ENCODE measurements at places on chromosomes 3 and 15.
A peak's percentile ranks its signal among the peaks of the same experiment; 100 is the strongest.

GRCh38 chr3:128991355-128991895 lies 2.5 kb downstream of the CFAP92 start:
- no peak for DNase-seq

DNA sequence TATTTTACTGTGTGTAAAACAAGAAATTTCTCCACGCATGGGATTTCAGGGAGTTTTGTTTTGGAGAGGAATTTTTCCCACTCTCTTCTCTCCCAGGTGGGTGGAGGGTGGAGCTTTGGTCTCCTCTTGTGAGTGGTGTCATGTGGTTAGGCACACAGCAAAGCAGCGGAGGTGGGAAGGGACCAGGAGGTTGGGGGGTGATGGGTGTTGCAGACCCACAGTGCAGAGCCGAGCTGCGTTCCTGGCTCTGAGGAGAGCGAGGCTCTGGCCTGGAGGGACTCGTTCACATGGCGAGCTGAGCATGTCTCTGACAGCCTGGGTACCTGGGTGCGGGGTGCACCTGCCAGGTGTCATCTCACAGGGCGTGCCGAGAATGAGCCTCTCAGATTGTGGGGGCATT lies 87.8 kb downstream of the RYR3 start:
- no peak for DNase-seq

DNA sequence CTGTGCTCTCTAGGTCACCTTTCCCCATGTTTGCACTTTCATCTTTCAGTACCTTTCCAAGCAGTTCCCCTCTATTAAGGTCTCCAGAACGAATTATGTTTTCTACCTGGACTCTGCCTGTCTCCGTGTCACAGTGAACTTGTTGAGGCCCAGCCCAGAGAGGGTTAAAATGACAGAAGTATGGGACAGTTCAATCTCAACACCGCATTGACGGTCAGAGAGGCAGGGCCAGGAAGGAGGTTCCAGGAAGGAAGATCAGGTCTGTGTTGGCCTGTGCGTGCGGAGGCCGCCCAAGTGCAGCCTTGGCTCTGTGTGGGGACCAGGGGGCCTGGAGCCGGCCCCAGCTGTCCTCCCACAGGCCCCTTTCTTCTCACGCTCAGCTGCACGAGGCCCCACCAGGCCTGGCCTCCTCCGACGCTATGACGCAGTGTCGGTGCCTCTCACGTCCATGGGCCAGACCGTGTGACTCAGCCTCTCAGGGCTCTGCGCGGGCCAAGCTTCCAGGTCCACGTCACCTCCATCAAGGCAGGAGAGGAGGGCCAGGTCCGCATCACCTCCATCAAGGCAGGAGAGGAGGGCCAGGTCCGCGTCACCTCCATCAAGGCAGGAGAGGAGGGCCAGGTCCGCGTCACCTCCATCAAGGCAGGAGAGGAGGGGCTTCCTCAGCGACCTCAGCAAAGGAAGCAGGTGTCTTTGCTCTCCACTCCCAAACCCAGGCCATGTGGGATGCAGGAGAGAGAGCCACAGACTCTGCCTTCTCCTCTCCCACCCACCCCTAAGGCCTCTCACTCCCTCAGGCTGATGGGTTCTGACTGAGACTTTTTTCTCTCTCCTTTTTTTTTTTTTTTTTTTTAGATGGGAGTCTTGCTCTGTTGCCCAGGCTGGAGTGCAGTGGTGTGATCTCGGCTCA lies 83.1 kb downstream of the CPN2 start:
- DNase-seq = no peak

DNA sequence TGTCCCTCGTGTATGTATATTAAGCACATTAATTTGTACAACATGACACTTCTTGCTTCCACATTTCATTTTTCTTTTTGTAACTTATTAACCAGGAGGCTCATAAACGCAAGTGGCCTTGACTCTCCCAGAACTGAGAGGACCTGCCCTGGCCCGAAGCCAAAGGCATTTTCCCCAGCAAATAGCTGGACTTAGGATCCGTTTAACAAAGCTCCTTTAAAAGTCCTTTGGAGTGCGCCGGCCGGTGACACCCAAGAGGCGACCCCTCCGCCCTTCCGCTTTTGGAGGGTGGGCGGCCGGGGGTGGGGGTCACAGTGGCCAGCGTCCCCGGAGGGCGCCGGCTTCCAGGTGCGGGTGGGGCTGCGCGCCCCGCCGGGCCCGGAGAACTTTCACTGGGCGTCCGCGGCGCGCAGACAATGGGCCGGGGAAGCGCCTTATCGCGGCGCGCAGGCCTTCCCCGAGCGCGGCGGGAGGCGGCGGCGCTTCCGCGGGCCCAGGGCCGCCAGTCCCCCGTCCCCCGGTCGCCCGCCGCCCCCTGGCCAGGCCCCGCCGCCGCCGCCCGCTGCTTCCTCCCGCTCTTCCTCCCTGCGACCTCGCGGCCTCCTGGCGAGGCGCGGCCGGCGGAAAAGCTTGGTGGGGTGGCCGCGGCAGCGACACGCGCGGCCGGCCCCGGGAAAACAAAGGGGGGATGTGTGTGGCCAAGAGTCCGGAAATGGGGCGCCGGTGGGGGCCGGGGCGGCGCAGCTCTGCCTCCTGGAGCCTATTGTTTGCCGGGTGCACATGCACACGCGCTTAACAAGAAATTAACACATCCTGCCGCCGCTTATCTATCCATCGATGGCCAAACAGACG lies 613.4 kb downstream of the MCTP2 start:
- peak; percentile 8 for DNase-seq

DNA sequence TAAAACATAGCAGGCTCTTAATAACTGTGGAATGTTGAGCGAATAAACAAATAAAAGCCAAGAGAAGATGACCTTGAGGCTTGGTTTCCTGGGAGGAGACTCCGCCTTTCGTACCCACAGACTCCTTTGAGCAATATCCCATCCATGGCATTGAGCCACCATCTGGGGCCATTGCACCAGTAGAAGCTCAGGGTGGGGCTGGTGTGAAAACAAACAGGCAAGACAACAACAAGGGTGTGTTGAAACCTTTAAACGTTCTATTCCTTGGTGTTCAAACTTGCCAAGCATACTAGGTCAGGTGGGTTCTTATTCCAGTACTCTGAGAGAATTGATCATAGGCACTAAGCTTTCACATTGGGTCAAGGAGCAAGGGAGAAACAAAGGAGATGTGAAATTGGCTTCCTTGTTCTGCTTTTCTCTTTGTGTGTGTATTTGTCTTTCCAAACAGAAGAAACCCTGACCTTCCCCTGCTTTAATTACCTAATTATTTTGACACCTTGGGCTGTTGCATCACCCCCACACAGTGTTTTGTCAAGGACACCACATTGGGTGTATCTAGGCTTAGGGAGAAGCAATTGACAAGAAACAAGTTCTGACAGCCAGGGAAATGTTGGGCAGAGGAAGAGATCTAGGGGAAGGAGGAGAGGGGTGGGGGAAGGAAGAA lies 105.1 kb upstream of the BCL6 start:
- DNase-seq = no peak

- no peak for DNase-seq
Observed at GRCh38 chr3:188439080-188439479, 285.1 kb downstream of the LPP start.

- no peak for DNase-seq
Observed at GRCh38 chr15:37124331-37124730, 24.0 kb upstream of the MEIS2 start.

DNA sequence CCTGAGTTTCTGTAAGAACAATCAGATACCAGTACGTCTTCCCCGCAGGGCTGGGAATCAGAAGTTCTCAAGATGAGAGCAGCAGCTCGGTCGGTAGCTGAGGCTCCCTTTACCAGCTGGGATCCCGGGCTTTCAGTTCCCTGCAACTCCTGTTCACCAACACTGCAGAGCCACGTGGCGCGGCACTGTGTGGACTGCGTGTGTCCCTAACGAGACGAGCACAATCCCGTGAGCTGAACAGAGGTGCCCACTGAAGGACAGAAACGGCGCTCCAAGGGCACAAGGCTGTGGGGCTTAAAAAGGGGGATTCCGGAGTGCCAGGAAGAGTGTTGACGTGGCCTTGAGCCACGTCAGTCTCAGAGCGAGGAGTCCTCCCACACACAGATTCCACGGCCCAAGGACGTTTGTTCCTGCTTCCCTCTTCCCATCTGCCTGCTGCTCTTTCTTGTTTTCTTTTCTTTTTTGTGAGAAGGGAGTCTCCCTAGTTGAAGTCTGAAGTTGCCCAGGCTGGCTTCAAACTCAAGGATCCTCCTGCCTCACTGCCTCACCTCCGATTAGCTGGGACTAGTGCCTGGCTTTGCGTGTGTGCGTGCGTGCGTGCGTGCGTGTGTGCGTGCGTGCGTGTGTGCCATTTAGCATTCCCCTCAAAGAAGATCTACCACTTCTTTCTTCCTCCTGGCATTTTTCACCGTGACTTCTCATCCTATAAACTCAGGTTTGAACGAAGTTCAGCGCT lies 37.1 kb upstream of the RPL35A start:
- DNase-seq = no peak

- DNase-seq = no peak
Observed at GRCh38 chr3:46947981-46948791, 28.4 kb downstream of the CCDC12 start.

GRCh38 chr3:148074946-148075345 lies 622.8 kb upstream of the AGTR1 start:
- DNase-seq = peak; percentile 5

DNA sequence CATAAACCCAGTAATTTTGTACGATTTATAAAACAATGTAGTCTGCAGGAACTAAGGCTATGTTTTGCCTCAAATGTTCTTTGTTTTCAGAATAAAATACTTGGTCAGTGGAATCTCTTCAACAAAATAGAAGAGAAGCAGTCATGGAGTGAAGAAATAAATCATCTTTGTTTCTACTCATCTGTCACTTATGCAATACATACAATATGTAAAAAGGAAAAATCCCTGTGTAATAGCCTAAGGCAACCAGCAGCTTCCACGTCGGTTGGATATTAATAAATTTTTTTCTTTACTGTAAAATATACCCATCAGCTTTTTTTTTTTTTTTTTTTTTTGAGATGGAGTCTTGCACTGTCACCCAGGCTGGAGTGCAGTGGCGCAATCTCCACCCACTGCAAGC lies 5.2 kb upstream of the WDR5B start:
- DNase-seq = no peak

- no peak for DNase-seq
Observed at GRCh38 chr3:62332835-62333244, 40.5 kb downstream of the FEZF2 start.

DNA sequence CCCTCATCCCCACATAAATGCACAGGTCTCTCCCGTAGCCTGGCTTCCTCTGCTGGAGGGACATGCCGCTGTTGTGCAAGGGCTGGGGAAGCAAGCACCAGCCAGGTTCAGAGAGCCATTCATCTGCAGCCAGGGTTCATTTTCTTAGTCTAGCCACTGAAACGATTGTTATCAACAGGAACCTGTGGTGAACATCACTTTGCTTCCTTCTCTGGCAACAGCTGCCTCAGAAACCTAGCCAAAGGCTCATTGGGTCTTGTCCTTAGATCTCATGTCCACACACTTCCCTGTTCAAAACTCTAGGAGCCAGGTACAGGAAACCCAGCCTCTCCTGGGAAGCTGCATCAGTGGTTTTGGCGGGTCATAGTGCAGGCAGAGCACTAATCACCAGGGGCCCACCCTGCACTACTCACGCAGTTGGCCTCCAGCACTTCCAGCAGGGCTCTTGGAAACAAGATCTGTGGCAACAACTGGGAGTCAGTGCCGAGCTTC lies 47.0 kb downstream of the OXNAD1 start:
- DNase-seq = no peak

DNA sequence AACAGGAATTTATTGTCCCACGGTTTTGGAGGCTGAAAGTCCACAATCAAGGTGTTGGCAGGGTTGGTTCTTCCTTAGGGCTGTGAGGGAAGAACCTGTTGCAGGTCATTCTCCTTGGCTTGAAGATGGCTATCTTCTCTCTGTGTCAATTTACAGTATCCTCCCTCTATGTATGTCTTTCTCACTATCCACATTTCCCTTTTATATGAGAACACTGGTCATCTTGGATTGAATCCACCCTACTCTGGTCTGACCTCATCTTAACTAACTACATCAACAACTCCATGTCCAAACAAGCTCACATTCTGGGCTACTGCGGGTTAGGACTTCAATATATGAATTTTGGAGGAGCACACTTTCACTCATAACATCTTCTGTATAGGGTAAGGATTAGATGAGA lies 61.9 kb downstream of the CLDN1 start:
- DNase-seq = no peak

DNA sequence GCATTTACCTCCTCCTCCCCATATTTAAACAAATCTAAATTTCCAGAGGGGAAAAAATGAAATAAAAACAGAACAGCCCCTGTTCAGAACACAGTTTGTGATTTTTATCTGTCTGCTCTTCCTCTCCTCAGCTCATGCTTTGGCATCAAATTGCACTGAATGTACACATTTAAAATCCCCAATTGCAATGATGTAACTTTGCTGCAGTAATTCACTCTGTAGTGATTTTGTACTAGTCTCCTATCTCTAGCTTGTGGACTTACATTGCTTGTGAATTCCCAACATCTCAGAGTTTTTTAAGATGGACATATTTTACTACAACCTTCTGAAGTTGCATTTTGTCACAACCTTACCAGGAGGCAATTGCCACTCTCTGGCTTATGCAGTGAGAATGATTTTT lies 81.6 kb upstream of the ROBO2 start:
- DNase-seq = no peak

DNA sequence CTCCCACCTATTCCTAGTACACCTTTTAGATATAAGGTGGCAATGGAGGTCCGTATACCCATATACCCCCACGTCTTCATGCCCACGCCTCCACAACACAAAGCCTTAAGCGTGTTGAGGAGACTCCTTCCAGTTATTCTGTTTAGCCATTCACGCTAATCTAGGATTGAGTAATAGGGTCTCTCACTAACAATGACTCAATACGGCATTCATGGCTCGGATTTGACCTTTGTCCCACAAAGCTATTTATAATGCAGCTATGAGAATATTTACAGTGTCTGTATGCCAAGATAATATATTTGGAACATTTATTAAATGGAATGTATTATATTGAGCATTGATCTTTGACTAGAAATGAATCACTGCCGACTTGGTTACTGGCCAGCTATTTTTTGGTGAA lies 215.8 kb downstream of the KCNH8 start:
- no peak for DNase-seq

DNA sequence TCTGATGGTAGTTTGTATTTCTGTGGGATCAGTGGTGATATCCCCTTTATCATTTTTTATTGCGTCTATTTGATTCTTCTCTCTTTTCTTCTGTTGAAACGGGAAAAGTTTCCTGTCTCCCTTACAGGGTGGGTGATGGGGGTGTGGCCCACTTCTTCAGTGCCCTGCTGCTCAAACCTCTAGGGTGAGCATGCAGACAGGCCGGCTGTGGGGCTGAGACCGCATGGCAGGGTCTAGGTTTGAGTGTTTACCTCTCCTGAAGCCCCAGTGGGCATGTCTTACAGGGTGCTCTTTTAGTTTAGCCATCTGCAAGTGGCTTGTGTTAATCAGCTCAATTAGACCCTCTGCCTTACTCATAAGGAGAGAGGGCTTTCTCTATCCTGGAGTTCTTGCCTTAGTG lies 450.0 kb upstream of the EPHA3 start:
- DNase-seq = no peak

DNA sequence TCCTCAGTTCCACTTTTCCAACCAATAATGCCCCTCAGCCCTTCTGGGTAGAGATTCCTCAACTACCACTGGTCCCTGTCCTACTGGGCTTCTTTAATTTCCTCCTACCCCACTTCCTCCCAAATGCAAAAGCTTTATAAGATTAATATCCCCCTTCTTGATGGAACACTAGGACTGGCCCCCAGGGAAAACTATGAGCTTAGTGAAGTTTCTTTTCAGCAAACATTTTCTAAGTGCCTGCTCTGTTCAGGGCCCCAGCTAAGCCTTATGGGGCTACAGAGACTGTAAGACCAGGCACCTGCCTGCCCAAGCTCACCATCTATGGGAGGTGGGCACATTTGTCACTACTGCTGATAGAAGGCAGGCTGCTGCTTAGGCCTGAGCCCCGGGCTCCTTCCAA lies 79.4 kb downstream of the RPLP1 start:
- no peak for DNase-seq
